Stimulated activated CD8-positive, alpha-beta memory T cell treated with anti-CD3 and anti-CD28 coated beads, Interleukin-15, amount 100 ng/mL, for 48 hours (primary cell): ENCODE measurements at places on chromosomes 13 and 19.

DNA sequence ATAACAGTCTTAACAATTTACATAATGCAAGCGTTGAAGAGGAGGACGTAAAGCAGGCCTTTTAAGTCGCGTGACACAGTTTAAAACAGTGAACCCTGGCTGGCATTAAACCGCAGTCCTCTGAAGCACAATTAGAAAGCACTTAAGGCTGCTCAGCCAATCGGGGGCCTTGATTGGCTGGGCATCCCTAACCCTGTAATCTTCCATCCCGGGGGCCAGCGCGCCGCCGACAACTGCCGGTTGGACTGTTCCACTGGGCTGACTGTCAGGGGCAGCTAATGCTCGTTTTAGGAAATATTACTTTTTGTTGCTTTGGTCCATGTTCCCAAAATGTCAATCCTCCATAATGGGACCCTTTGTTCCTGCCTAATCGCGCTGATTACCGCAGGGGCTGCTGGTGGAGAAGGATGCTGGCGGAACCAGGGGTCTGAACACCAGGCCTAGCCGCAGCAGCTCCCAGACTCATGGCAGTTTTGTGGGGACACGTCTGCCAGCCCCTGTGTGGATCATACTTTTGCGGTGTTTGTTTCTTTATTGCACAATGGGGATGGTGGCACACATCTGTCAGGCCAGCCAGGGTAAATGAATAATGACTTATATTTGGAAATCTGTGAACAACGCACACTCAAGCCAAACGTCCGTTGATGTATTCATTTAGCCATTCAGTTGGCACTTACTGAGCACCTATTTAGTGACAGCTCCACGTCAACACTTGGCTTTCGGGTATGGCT, 127.1 kb upstream of the SPACA7 start:
- DNase-seq, result no peak

DNA sequence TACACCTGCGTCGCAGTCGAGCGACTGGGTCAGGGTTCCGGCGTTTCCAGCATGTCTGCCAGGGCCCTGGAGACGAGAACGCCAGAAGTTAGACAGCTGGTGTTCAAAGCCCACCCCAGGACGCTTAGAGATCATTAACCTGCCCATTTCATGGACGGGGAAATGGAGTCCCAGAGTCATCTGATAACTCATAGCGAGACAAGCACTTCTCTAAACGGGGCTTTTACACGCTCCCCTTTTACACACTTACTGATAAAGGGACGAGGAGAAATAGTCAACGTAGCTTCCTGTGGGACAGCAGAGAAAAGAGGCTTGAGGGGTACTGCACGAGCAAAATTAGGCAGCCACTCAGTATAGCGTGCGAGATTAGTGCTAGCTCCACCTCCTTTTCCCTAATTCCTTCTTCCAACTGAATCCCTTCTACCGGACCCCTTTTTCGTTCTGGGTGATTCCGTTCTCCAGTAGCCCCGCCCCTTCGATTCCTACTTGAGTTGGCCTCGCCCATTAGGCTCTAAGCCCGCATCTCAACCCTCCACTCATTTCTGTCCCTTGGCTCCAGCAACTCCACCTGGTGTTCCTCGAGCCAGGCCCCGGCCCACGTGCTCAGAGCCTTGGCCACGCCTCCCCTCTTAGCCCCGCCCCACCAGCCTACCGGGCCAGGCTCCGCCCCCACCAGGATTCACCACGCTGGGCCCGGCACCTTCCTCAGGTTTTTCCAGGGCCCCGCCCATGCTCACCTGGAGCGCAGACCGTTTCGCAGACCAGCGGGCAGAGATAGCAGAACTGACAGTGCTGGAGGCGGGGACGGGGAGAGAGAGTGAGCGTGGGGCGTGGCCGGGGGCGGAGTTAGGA, 3.7 kb downstream of the HRC start:
- no peak for DNase-seq

DNA sequence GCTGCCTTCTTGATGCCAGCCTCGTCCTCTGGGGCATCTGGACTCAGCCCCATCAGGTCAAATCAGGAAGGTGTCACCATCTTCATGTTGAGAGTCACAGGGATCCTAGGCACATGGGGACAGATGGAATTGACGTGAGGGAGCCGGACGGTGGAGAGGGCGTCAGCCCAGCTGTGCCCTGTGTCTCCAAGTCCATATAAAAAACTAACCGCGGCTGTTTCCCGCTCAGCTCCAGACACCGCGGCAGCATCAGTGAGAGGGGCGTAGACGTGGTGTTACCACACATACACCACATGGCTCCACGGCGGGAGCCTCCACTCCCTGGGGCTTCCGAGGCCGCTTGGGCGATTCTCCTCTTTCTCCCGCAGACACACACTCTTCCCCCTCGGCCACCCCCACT, 5.6 kb upstream of the PRR36 start:
- DNase-seq, result no peak

GRCh38 chr13:95327190-95327589, 25.9 kb upstream of the ABCC4 start:
- DNase-seq, result no peak

GRCh38 chr13:112651750-112652511, 37.9 kb upstream of the ATP11A start:
- no peak for DNase-seq

DNA sequence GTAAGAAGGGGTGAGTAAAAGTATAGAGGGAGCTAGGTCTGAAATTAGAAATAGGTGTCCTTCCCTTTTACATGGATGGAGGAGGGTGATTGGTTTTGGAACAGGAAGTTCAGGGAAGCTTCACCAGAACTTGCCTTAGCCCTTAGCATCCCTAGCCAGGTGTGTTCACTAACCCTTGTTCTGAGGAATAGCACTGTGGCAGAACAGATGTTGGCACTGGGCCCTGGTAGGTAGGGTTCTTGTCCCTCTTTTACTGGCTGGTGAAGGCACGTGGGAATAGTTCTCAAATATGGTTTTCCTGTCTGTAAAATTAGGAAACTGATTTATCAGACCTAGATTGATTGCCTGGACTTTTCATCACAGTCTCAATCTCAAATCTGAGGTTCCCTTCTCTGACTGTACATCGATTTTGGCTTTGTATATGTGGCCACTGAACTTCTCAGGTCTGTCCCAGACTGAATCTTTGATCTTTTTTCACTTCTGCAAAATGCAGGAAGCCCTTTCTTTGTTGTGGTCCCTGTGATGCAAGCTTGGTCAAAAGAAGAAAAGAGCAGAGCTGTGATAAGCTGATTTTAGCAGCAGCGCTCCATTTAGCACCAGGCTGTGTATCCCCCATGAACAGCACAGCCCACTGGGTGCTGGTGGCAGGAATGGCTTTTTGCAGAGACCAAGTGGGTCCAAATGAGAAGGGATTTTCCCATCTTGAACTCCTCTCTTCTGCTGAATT, 86.2 kb upstream of the HTR2A start:
- DNase-seq, result no peak

GRCh38 chr13:43115141-43115540, 91.8 kb downstream of the DNAJC15 start:
- DNase-seq, result no peak

DNA sequence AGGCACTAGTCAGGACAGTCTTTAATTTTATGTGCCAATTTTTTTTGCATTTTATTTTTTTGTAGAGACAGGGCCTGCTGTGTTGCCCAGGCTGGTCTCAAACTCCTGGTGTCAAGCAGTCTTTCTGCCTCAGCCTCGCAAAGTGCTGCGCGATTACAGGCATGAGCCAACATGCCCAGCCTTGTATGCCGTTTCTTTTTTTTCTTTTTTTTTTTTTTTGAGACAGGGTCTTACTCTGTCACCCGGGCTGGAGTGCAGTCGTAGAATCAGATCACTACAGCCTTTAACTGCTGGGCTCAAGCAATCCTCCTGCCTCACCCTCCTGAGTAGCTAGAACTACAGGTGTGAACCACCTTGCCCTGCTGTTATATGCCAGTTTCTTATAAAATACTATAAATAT, 26.4 kb downstream of the BORA start:
- no peak for DNase-seq

DNA sequence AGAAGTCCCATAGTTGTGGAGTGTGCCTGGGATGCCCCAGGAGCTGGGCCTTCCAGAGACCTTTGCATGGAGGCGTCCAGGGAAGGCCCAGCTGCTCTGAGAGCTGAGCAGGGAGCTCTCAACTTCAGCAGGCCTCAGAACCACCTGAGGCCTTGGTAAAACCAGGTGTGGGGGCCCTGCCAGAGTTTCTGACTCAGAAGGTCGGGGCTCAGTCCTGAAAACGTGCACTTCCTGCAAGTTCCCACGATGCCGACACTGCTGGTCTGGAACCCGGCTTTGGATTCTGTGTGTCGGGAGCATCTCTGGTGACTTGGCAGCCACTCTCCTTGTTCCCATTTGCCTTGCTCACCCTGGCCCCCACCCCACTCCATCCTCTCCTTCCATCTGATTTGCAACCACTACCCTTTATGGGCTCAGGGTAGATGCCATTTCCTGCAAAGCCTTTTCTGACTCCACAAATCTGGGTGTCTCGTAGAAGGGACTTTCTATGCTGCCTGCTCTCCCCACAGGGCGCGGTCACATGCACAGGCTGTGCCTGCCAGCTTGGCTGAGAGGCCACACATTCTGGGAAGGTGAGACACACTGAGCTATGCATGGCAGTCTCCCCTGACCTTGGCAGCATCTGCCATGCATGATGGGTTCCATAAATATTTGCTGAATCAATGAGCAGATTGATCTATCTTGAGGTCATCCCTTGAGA, 244.7 kb downstream of the COL4A1 start:
- no peak for DNase-seq

DNA sequence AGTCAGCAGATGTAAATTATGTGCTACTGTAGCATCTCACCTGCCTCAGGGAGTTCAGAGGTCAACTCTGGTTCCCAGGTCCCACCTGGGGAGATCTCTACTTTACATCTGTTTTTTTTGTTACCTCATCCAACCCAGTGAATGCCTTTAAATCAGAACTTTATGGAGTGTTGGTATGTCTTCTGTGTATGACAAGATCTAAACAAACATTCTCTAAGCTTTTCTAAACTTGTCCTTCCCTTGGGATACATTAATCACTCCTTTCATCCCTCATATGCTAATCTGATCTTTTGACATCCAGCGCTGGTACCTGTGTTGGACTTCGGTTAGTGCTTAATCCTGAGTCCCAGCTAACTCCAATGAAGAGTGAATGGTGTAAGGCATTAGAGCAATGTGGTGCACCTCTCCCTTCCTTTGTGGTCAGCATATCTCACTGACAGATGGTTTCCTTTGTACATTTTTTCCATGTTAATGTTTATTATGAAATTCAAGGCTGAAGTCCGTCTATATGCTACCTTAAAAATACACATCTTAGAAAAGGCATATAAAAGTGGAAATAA, 213.4 kb downstream of the ABCC4 start:
- DNase-seq, result no peak

GRCh38 chr13:21005193-21005592, 56.2 kb downstream of the LATS2 start:
- no peak for DNase-seq

DNA sequence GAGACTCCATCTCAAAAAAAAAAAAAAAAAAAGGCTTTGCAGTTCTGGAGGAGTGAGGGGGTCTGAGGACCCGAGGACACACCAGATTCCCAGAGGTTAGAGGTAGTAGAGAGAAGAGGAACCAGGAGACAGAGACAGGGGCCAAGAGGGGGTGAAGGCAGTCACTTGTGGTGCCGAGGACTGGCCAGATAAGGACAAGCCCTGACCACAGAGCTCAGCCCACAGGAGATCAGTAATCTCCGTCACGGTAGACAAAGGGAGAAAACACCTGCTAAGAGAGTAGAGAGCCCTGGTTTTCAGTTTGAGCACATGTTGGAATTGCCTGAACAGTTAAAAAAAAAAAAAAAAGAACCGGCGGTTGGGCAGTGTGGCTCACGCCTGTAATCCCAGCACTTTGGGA, 1.7 kb upstream of the PRAM1 start:
- DNase-seq, result no peak

- no peak for DNase-seq
These were observed 8.8 kb upstream of the KLK8 start for GRCh38 chr19:51010066-51010795.

DNA sequence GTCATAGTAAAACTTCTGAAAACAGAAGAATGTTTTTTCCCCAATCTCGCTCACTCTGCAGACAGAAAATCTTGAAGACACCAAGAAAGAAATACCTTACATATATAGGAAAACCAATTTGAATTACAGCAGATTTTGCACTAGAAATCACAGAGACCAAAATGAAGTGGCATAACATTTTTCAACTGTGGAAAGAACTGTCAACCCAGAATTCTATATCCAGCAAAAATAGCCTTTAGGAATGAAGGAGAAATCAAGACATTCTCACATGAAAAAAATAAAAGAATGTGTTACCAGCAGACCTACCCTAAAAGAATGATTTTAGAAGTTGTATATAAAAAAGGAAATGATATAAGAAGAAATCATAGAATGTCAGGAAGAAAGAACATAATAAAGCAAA, 28.7 kb downstream of the CCDC122 start:
- no peak for DNase-seq

- DNase-seq, result no peak
These were observed 66.3 kb downstream of the TBC1D4 start for GRCh38 chr13:75415694-75416093.

DNA sequence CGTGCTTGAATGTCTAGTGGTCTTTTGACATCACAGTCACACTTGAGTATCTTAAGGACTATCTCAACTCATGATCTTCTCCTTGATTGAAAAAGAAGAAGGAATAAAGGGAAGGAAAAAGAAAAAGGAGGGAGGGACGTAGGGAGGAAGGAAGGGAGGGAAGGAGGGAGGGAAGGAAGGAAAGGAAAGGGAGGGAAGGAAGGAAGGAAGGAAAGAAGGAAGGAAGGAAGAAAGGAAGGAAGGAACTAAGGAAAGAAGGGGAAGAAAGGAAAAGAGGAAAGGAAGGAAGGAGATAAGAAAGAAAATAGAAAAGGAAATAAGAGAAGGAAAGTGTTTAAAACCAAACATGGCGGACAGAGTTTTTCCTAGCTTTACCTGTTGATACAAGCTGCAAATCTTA, 64.7 kb downstream of the RNASEH2B start:
- no peak for DNase-seq

GRCh38 chr13:106685143-106685542, 117.2 kb upstream of the ARGLU1 start:
- no peak for DNase-seq

GRCh38 chr19:13425151-13425550, 81.1 kb downstream of the CACNA1A start:
- DNase-seq, result no peak

DNA sequence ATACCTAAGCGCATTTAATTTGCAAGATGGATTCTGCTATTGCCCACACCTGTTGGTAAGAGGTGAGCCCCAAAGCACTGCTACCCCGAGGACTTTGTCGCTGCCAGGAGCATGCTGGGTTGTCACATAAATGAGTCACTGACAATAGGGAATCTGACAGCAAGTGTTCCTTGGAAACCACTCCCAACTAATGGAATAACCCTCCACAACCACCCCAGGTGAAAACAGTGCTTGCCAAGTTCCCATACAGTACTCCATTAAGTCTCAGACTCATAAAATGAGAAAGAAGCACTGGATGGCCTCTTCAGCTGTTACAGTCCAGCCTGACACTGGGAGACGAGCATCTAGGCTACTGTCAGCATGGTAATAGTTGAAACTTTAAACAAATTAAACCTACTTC, 108.6 kb downstream of the EFNB2 start:
- no peak for DNase-seq

DNA sequence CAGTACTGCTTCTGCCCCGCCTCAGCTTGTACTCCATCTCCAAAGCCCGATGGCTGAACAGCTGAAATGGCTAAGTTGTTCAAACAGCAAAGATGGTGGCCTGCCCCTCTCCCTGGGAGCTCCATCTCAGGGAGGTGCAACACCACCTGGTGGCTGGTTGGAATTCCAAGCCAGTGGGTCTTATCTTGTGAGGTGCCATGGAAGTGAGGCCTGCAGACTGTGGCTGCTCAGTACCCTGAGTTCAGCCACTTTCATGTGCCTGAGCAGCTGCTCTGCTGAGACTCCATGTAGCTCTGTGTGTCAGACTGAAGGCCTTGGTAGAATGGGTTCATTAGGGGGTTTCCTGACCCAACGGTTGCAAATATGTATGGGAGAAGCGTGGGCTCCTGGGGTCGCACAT, 67.3 kb upstream of the SPRY2 start:
- no peak for DNase-seq
